Smooth muscle cell of the brain vasculature (primary cell): ENCODE measurements at places on chromosomes 7 and 10.

DNA sequence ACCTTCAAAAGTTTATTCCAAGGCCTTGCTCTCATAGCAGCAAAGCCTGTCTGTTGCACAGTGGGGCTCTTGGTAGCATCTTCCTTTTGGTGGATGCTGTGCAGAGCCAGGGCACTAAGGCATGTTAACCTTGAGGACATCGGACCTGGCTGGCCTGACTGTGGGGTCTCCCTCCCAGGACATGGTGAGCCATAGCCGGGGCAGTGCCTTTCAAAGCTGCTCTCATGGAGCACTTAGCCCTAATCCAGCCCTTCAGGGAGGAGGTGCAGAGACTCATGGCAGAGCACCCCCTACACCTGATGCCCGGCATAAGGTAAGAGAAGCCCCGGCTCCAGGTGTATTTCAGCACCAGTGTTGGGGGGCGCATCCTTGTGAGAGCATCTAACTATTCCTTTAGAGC, 941.4 kb upstream of the ZNF722 start:
- DNase-seq = no peak

GRCh38 chr7:132703742-132704141, 127.5 kb upstream of the PLXNA4 start:
- DNase-seq = no peak

- peak; percentile 17 for DNase-seq
Observed at GRCh38 chr10:36634916-36635315, 490.5 kb upstream of the ANKRD30A start.

GRCh38 chr10:11682267-11682683, 59.9 kb upstream of the ECHDC3 start:
- no peak for DNase-seq

GRCh38 chr10:17383801-17384555, 70.4 kb downstream of the ST8SIA6 start:
- DNase-seq = no peak

DNA sequence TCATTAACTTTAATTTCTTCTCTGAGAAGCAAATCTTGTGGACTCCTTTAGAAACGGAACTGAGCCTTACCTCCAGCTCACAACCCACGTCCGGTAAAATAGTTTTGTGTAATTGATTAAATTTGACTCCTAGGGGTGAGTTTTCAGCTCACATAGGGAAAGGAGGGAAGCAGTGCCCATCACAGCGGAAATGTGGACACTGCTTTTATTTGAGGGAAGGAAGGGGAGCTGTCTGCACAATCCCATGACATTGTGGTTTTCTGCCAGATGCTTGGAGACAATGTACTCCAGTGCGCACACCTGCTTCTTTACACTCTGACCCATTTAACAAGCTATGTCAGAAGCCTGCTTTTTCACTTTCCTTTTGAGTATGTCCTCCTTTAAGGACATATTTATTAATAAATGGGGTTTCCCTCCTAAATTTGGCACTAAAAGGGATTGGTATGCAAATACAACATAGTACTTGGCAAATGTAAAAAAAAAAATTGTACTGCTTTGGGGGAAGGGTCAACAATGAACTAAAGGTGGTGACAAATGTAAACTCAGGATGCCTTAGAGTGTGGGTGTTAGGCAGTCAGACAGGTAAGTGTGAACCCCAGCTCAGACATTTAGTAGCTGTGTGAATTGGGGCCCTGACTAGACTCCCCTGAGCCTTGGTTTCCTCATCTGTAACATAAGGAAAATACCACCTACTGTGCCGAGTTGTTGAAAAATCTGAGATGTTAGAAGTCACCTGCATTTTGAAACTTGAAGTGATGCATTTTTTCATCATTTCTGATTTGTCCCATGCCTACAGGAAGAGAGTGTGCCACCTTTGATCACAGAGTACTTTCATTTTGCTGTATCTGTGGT, 90.2 kb upstream of the KLF6 start:
- no peak for DNase-seq

DNA sequence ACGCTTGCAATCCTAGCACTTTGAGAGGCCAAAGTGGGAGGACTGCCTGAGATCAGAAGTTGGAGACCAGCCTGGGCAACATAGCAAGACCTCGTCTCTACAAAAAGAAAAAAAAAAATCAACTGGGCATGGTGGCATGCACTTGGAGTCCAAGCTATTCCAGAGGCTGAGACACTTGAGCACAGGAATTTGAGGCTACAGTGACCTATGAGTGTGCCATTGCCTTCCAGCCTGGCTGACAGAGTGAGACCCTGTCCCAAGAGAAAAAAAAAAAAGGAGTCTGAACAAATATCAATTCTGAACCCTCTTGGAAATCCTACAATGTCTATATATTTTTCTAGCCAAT, 126.8 kb upstream of the NRP1 start:
- no peak for DNase-seq

DNA sequence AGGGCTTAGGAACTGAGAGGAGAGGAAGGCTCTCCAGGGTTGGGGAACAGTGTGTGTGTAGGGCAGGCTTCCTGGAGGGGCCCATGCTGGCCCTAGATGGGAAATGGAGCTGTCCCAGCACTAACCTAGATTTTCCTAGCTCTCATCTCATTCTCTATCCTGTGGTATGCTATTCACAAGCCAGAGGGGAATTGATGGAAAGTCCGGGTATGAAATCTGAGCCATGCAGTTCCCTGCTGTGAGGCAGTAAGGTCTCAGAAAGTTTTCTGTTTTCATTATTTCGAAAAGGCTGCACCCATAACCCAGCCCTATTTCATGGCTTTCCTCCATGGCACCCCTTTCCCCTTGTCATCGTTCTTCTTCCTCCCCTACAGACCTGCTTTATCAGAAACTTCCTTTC, 220.3 kb downstream of the RPS24 start:
- DNase-seq = no peak

DNA sequence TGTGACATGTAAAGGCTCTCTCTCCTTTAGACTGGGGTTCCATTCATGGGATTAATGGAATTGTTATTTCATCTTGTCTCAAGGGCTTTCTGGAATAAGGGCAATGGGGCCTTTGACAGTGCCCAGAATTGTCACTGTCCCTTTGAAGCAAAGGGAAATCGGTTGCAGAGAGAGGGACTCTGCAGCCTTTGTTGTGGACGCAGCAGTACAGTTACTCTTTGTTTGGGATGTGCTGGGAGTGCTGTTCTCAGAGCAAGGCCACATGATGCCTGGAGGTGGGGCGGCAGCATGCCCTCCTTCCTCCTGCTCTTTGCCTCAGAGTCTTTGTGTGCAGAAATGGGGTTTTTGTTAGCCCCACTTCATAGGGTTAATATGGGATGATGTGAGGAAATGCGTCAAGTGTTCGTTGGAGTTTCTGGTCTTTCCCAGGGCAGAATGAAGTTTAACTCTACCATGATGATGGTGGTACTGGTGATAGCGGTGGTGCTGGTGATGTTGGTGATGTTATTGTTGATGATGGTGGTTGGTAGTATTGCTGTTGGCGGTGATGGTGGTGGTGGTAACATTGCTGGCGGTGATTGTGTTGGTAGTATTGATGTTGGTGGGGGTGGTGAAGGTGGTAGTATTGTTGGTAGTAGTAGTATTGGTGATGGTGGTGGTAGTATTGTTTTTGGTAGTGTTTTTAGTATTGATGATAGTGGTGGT, 45.3 kb downstream of the DOCK1 start:
- DNase-seq = no peak

- DNase-seq = no peak
Observed at GRCh38 chr7:137968890-137969289, 33.0 kb downstream of the CREB3L2 start.

GRCh38 chr7:44315301-44315903, 10.0 kb downstream of the CAMK2B start:
- no peak for DNase-seq

- no peak for DNase-seq
Observed at GRCh38 chr7:18978108-18978495, 139.3 kb downstream of the TWIST1 start.

DNA sequence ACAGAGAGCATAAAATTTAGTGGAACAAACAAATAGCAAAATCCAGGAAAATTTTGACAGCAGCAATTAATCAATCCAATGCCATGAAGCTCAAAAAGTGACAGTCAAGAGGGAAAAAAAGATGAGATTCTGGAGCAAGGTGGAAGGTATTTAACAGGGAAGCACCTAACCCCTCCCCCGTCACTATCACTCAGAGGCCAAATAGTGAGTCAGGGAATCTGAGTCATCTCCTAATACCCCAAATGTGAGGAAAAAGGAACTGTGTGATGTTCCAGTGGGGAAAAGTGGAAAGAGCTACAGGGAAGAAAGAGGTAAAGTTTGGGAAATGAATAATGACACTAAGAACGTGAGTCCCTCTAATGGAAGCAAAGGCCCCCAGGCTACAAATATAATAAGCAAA, 113.2 kb upstream of the PHF14 start:
- no peak for DNase-seq

GRCh38 chr7:44194069-44194468, 4.8 kb upstream of the GCK start:
- DNase-seq = no peak
